T-helper 22 cell (primary cell): ENCODE measurements at places on chromosomes 2 and 18.

DNA sequence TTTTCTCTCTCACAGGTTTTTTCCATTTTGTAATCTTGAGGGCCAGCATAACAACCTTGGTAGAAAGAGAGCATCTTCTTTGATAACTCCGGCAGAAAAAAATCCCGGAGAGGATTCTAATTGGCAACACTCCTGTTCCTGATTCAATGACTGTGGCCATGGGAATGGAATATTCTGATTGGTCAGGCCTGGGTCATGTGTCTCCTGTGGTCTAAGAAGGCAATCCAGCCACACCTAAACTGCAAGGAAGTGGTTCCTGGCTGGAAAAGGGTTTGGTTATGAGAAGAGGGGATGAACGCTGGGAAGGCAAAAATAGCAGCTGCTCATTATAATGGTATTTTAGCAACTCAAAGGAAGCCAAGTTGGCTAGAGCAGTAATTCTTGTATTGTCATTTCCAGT, 24.8 kb upstream of the ZNF638 start:
- no peak for DNase-seq

DNA sequence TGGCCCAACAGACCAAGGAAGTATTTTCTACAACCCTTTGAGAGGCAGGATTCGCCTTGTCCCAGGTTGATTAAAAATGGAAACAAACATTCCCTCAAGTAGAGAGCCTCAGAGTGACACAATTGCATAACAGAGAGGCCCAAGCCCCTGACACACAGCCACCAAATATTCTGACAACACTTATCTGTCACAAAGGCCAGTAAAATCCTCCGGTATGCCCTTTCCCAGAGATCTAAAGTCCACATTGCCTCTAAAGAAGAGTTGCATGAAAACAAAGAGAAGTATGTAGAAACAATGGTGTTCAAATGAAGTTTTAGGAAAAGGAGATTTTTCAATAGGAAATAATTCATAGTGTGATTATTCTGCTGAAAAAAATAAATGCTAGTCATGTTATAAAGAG, 32.1 kb downstream of the DSEL start:
- DNase-seq: no peak

- DNase-seq: peak; percentile 57
Measured at GRCh38 chr2:24919037-24919505, 966 bp downstream of the ADCY3 start.

GRCh38 chr2:101340141-101340551, 31.6 kb upstream of the RNF149 start:
- DNase-seq: no peak

DNA sequence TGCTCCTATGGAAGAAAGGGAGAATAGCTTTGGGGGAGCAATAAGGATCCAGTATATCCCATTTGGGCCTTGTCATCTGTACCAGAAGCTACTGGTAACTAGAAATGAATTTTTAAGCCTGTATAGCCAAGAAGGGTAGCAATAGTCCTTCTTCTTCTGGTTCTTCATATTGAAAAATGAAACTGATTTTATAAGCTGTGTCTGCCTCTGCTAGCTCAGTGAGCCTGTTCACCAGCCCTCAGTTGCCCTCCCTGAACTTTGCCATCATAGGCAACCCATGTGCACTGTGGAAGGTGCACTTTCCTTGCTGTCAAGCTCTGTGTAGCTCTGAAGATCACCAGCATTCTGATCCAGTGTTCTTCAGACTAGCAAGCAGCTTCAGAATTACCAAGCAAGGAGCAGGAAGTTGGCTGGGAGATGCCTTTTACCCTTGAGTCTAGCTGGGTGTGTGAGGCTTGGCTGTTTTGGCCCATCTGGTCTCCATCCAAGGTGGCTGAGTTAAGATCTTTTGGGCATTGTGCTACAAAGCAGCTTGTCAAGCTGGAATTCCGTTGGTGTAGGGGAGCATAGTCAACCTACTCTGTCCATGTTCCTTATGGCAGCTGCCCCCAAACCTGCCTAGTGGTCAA, 55.8 kb upstream of the MGAT5 start:
- DNase-seq: no peak

- DNase-seq: no peak
Measured at GRCh38 chr2:69013142-69013839, at the start of gene ANTXR1. ANTXR1 (plus strand) TSS chr2:69013179; CDS start chr2:69013500, 321 bp downstream.

DNA sequence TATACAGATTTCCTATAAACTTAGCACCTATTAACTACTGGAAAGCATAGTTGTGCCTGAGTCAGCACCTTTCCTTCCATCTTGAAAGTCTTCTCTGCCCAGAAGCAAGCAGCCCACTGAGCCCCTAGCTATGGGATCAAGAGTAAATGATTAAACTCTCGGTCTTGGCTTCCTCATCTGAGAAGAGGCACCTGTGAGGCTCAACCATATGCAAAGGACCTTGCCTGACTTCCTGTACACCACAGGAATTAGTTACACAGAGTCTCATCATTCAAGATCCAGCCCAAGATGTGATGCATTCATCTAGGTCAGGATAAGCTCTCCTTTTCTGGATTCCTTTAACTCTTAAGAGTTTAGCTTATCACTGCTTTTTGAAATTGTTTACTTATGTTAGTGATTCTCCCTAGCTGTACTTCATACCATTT, 96.0 kb downstream of the CDH2 start:
- DNase-seq: no peak

DNA sequence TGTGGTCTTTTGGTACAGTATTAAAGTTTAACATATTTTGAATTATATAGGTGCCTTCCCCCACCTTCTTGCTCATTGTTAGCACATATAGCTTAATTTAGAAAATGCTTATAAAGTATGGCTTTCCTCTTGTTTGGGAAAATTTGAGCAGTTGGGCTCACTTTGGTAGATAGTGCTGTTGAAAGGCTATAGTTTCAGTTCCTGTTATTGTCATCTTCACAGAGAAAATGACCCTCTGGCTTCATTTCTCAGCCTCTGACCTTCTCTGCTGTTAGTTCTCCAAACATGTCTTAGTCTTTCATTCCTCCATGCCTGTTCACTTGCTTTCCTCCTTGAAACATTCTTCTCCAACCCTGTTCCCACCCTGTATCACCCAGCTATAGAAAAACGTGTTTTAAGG, 200.6 kb downstream of the WDR7 start:
- DNase-seq: no peak

- DNase-seq: no peak
Measured at GRCh38 chr18:45412577-45412976, 202.7 kb upstream of the SLC14A2 start.

DNA sequence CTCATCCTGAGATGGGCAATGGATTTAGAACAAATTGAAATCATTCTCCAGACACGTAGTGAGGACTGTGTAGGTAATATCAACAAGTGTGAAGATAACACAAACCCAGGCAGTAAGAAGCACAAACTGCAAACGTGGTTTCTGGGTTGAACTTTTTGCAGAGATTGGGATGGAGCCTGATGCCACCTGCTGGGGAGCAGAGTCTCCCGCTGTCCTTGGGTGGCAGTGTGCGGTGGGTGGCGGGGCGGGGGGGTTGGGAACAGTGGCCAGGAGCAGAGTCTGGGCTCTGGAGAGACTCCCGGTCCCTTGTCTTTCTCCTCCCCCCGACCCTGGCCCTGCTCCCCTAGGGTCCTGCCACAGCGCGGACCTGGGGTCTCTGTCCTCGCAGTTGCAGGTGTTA, 19.5 kb downstream of the TRAF3IP1 start:
- DNase-seq: no peak

GRCh38 chr2:73266061-73266901, 18.0 kb downstream of the FBXO41 start:
- no peak for DNase-seq

DNA sequence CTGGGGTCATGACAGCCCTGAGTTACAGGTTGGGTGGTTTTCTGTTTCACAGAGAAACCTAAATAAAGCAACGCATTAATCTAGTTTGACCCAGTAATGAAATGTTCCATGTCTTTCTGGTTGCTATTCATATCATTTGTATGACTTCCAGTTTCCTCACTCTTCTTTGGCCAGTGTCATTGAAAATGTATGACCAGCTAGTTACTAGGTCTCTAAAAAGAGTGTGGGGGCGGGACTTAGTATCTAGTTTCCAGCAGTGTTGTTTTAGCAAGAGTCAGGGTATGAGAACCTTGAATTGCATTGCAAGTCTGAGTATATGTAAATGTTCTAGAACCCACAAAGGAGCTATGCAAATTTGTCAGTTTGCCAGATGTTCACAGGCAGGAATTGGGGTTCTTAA, 47.7 kb downstream of the SLC9A2 start:
- DNase-seq: no peak

DNA sequence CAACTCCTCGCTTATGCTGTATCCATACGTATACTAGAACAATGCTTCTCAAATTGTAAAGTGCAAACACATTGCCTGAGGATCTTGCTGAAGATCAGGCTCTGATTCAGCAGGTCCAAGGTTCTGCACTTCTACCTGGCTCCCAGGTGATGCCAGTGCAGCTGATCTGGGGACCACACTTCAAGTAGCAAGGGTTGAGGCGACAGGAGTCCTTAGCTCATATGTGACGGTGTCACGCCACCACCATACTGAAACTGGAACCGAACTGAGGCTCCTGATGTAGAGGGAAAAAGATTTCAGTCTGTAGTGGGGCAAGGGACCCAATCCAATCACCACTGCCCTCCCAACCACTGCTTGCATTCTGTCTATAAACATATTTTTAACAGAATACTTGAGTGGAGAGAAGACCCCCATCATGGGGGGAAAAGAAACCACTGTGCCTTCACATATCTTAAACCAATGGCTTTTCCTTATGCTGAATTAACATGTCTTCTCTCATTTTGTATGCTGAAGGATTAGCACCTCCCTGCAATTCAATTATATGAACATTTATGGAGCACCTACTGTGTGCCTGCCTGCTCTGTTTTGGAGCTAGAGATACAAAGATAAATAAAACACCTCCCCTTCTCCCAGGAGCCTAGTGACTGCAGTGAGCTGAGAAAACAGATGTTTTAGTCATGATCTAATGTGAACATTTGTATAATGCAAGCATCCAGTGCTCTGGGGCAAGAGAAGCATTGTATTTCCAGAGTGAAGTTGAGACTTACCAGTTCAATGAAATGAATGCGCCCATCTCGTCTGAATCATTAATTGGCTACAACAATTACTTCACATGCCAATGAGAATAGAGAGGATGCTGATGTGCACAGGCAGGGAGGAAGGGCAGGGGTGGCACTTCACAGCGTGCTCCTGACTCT, 6.6 kb upstream of the ASAP2 start:
- no peak for DNase-seq

GRCh38 chr2:206774871-206775270, 9.5 kb downstream of the FASTKD2 start:
- DNase-seq: no peak

DNA sequence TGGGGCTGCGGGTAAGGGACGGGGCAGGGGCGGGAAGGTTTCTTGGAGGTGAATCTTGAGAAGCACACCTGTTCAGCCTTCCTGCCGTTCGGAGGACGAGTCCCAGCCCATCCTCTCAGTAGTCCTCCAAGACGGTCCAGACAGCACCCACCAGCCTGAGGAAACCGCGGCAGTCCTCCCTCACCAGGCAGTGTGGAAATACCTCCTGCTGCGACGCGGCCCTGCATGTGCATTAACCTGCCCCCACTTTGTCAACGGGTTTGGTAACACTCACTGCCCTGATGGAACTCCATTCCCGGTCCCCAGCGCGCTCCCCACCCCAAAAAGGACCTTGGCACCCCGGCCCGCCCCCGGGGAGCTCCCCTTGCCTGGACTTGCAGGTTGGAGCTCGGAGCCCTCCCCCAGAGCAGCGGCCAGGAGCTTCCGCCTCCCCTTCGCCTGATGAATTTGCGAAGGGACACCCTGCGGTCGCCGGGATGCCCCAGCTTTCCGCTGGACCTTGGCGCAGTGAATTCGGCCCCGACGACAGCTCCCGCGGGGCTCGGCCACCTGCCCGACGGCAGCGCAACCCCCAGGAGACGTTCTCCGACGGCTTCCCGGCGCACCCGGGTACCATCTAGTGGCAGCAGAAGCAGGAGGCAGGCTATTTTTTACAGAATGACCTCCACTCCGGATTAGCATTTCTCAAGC, 31.5 kb downstream of the ACVR1C start:
- DNase-seq: no peak

GRCh38 chr2:39484620-39485495, 47.8 kb upstream of the MAP4K3 start:
- DNase-seq: no peak

DNA sequence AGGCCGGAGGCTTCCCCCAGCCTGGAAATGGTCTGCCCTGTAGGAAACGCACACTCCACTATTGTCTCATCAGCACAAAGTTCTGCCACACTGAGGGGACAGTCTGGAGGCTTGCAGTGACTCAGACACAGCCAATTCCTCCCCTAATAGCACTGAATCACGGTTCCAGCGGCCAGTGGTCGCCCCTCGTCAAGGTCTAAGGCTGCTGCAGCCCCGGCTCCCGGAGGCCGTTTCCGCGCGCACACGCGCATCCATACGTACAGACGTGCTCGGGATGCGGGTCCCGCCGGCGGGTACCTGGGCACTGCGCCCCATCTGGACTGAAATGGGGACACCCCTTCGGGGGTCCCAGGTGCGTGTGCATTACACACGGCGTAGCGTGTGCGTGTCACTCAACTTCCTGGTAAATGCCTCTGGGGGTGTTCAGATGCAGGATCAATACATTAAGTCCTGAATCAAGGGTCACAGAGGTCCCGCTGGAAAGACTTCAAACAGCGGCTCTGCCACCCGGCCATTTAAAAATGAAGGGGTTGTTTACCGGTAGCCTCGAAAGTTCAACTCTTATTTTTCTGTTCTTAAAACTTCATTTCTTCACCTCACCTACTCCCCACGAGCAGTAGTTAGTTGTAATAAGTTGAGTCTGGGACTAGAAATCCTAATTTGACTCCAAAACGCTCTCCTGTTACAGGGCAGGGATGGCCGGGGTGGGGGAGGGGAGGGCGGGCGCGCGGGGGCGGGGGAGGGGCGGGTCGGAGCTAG, 572 bp upstream of the ZNF516 start:
- DNase-seq: no peak

DNA sequence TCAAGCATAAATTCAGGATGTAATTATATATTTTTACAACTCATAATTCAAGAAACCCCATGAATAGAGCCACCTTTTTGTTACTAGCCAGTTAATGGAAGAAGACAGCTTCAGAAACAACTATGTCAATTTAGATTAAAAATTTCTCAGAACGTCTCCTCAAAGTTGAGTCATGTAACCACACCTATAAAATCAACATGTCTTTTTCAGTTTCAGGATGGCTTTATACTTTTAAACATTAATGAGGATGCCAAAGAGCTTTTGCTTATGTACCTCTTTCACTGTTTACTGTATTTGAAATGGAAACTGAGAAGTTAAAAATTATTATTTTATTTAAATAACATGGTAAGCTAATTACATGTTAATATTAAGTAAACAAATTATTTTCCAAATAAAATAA, 280.1 kb downstream of the PTH2R start:
- DNase-seq: no peak

- DNase-seq: no peak
Measured at GRCh38 chr2:42142547-42143184, 26.5 kb upstream of the EML4 start.

- DNase-seq: no peak
Measured at GRCh38 chr2:107001062-107001461, 115.1 kb upstream of the ST6GAL2 start.

GRCh38 chr2:104804148-104804890, 49.6 kb upstream of the POU3F3 start:
- DNase-seq: no peak
